SJSA1 (cell line): ENCODE measurements at places on chromosomes 6 and 20. TPM values are rescaled to one million over a fixed set of nuclear protein-coding genes. Genes with fewer than 3 reads are reported as not detected.

GRCh38 chr20:59723108-59723500, 118.8 kb downstream of the PHACTR3 start:
- H3K4me3 ChIP-seq = no peak overlapping the region
- DNase-seq = no peak
- H3K4me1 ChIP-seq = no peaks in the 10 kb centered on the region
- no peaks in the 10 kb centered on the region for H3K27me3 ChIP-seq
- H3K27ac ChIP-seq = no peak overlapping the region

DNA sequence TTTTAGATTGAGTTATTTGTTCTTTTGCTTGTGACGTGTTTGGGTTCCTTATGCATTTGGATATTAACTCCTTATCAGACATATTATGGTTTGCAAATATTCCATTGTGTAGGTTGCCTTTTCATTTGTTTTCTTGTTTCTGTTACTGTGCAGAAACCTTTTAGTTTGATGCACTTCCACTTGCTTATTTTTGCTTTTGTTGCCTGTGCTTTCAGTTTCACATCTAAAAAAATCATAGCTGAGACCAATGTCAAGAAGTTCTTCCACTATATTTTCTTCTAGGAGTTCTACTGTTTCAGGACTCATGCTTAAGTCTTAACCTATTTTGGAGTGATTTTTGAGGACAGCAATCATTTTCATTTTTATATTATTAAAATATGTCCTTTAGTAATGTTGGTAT, 113.5 kb downstream of the EPM2A start:
- H3K36me3 ChIP-seq = no peaks in the 10 kb centered on the region
- H3K27me3 ChIP-seq = no peaks in the 10 kb centered on the region
- H3K27ac ChIP-seq = no peak overlapping the region
- H3K4me3 ChIP-seq = no peak overlapping the region
- H3K4me1 ChIP-seq = no peaks in the 10 kb centered on the region

Gene LY6G6F
- total RNA-seq = not detected in 2 replicates

- H3K36me3 ChIP-seq = no peaks in the 10 kb centered on the region
- H3K27me3 ChIP-seq = no peaks in the 10 kb centered on the region
- no peaks in the 10 kb centered on the region for H3K4me1 ChIP-seq
- DNase-seq = no peak
These were observed 1131.8 kb downstream of the GRIK2 start for GRCh38 chr6:102525336-102525735.

DNA sequence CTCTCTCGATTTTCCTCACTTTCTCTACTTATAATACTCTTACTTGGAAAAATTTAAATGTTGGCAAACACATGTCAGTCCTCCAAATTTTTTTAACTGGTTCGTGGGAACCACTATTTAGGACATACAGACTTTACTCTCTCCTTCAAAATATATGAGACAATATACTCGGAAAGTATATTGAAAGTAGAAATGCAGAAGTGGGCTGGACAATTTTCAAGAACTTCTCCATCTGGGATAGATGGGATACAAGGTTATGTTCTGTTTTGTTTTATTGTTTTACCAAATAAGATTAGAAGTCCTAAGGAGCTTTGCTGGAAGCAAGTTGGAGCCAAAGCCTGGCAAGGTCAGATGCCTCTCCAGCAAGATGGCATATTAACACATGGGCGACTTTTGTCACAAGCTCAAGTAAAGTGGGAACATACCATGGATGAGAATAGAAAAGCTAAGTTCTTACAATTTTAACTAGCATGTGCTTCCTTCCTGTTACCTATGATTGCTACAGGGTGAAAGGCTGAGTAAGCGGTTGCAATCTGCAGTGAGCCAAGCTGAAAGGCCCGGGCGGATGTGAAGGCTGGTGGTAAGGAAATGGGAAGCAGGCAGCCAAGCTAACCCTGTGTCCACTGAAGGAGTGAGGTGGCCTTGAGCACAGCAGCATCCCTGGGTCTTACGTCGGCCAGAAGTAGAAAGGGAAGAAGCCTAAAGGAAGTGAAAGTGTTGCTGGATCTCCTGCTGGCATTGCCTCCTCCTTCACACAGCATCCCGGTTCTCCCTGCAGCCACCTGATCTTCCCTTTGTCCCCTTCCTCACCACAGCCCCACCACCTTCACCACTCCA, 7.1 kb downstream of the MAP3K5 start:
- no peaks in the 10 kb centered on the region for H3K36me3 ChIP-seq
- H3K4me3 ChIP-seq = no peak overlapping the region
- no peaks in the 10 kb centered on the region for H3K27me3 ChIP-seq
- H3K27ac ChIP-seq = no peak overlapping the region

Gene BEND3
- total RNA-seq = 3.7 and 4.5 TPM in 2 replicates

Gene HSD17B8
- 4.5 and 11.6 TPM in 2 replicates for total RNA-seq

Gene VTA1
- total RNA-seq = 66.2 and 119 TPM in 2 replicates

DNA sequence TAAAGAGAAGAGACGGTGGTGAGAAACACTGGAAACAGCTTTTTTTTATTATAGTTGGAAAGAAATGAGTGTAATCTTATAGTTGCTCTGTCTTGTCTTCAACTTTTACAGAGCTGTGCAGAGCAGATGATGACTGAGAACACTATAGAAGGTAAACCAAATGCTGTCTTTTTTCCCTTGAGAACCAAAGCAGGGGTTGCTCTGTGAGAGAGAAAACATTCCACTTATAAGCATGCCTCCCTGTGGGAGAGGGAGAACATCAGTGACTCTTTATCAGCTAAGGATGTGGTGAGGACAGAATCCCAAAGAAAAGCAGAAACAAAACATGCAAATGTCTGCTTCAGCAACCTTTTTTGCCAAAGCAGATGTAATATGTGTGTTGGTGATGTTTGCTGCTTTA, 179.3 kb upstream of the HDDC2 start:
- no peaks in the 10 kb centered on the region for H3K4me1 ChIP-seq
- no peak for DNase-seq
- no peaks in the 10 kb centered on the region for H3K27me3 ChIP-seq

DNA sequence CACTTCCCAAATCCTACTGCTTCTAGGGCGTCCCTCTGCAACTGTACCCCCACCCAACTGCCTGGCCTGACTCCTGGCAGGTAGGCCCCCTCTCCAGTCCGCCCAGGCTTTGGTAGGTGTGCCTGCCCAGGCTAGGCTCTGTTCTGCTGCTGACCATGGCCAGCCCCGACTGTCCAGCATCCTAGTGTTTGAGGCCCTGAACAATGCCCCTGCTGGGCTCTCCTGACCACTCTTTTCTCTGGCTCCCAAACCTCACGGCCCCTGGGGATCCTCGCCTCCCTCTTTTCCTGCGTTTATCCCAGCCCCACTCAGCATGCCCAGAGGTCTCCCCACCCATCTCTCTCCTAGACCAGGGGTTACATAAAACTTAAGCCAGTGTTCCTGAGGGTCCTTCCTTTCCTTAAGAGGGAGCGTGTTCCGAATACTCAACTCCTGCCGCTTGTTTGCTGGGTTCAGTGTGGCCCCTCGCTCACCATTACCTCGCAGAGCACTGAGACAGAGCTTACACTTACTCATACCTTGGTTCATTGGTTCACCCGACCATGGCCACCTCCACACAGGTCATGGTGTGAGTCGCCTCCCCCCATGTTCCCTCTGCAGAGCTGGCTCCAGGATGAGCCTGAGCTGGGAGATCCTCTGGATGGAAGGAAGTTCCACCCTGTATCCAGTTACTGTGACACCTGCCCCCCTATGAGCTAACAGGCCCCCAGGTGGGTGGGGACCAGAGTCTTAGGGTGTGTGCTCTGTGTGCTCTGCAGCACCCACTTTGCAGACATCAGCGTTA, 21.0 kb upstream of the MYT1 start:
- no peak for DNase-seq
- H3K27me3 ChIP-seq = peaks cover 12% of the 10 kb centered on the region
- no peaks in the 10 kb centered on the region for H3K36me3 ChIP-seq
- H3K4me1 ChIP-seq = no peaks in the 10 kb centered on the region
- no peak overlapping the region for H3K4me3 ChIP-seq
- no peak overlapping the region for H3K27ac ChIP-seq

Gene IL20RA
- not detected in 2 replicates for total RNA-seq

GRCh38 chr6:125952764-125953501, 3.6 kb upstream of the HINT3 start:
- 0 out of 2 replicates have a peak, but pooled peaks cover 3% of the 10 kb centered on the region for H3K36me3 ChIP-seq
- H3K4me3 ChIP-seq = no peak overlapping the region
- H3K27ac ChIP-seq = no peak overlapping the region
- H3K27me3 ChIP-seq = no peaks in the 10 kb centered on the region
- H3K4me1 ChIP-seq = peaks cover 29% of the 10 kb centered on the region

Gene NFS1
- 13.3 and 24.7 TPM in 2 replicates for total RNA-seq

DNA sequence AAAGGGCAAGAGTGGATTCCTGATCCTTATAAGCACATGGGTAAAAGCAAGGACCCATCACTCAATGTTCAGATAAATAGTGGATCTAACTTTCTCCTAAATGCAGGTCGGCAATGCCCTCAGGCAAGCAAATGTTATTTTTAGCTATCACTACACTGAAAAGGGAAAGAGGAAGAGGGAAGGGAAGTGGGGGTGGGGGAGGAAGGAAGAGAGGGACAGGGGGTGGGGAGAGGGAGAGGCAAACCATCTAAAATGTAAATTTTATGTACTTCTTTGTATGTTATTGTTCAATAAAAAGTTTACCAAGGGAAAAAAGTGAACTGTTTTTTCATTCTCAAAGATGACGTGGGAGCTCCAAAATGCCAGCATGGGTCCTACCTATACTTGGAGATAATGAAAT, 44.2 kb downstream of the CHD6 start:
- H3K4me1 ChIP-seq = peaks cover 5% of the 10 kb centered on the region; the same call in 1 of the 2 replicates
- no peaks in the 10 kb centered on the region for H3K27me3 ChIP-seq
- DNase-seq = no peak
- H3K27ac ChIP-seq = no peak overlapping the region
- no peak overlapping the region for H3K4me3 ChIP-seq

- H3K4me3 ChIP-seq = no peak overlapping the region
- no peak overlapping the region for H3K27ac ChIP-seq
- no peaks in the 10 kb centered on the region for H3K4me1 ChIP-seq
- DNase-seq = no peak
- no peaks in the 10 kb centered on the region for H3K36me3 ChIP-seq
These were observed 34.0 kb upstream of the INSM1 start for GRCh38 chr20:20333866-20334265.
